ENCODE measurements at places on chromosomes 1 and 21. TPM values are rescaled to one million over a fixed set of nuclear protein-coding genes. Genes with fewer than 3 reads are reported as not detected.

The VCAM1 gene
- 8.7 TPM for polyA plus RNA-seq

The RXFP4 gene
- not detected for polyA plus RNA-seq

The UTS2 gene
- polyA plus RNA-seq, result not detected

The GJA4 gene
- 35.0 TPM for polyA plus RNA-seq

The RAB25 gene
- not detected for polyA plus RNA-seq

The SHCBP1L gene
- polyA plus RNA-seq, result 0.35 TPM

The HEYL gene
- polyA plus RNA-seq, result 50.6 TPM

The TP73 gene
- 1.0 TPM for polyA plus RNA-seq

The SPRR4 gene
- not detected for polyA plus RNA-seq

The PPM1J gene
- 3.9 TPM for polyA plus RNA-seq

The SYT14 gene
- polyA plus RNA-seq, result 1.7 TPM

The SPATA21 gene
- not detected for polyA plus RNA-seq

The FAM72D gene
- 1.8 TPM for polyA plus RNA-seq

DNA sequence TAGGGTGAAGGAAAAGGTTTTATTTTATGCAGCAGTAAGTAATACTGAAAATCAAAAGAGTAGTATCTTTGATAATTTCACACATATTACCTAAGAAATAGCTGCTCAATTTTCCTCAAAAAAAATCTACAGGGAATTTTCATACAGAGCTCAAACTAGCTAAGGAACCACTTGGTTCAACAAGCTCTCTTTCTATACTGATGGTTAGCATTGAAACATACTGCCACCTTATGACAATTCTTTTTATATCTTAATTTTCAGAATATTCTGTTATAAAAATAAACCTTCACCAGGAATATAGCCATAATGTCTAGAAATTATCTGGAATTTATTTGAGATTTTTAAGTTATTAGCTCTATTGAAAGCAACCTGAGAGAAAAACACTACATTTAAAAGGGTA is 142.1 kb downstream of the DPYD start:
- DNase-seq, result no peak

DNA sequence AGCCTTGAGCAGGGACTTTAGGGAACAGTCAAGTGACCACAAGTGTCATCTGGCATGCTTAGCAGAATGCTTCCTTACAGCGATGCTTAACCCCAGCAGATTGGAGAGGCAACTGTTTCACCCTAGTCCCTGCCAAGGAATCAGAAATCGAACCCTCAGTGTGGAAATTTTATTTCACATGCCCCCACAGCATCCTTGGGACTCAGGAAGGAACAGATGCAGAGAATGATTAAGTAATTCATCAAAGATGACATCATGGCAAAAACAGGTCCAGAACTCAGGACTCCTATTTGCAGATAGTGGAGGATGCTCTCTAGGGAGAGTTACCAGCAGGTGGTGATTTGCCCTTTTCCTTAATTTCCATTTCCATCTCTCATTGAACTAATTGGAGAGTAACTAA is 333.0 kb upstream of the KAZN start:
- no peak for DNase-seq

- DNase-seq, result no peak
Observed at GRCh38 chr1:64601207-64601606, 131.3 kb downstream of the CACHD1 start.

DNA sequence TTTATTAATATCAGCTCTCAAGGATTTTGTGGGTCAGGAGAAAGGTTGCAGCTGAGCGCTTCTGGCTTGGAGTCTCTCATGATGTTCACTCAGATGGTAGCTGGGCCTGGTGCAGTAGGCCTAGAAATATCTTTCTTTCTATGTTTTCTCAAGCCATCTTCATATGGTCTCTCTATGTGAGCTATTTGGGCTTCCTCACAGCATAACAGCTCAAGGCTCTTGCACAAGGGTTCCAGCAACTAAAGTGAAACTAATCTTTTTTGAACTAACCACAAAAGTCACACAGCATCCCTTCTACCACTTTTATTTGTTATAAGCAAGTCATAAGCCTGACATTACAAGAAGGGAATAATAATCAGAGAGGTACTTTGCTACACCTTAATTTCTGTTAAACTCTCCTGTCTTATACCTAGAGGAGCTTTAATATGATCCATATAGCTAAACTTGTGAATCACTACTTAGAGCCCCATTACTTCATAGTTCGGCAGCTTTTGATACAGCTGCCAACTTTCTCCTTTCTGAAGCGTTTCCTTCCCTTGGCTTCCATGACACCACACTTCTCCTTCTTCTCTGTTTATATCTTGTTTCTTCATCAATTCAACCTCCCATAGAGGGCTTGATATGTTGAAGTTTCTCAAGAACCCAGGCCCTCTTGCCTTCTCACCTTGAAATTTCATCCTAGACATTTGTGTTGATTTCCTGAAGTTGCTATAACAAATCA is 720.2 kb downstream of the LTN1 start:
- no peak for DNase-seq

- no peak for DNase-seq
Observed at GRCh38 chr1:221965252-221965651, 223.4 kb upstream of the DUSP10 start.

DNA sequence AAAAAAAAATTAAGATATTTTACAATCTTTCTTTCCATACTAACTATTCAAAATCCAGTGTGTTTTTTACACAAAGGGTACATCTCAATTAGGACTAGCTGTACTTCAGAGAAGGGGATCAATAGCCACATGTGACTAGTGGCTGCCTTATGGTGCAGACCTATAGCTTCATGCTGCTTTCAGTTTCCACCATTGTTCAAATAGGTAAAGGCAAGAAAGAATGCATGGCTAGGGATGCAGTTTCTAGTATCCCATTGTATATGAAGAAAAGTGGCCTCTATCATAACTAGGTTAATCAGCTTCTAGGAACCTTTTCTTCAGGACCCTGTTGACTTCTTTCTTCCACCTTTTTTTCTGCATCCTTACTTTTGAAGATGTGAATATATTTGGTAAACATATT is 35.7 kb downstream of the OSBPL9 start:
- DNase-seq, result no peak

DNA sequence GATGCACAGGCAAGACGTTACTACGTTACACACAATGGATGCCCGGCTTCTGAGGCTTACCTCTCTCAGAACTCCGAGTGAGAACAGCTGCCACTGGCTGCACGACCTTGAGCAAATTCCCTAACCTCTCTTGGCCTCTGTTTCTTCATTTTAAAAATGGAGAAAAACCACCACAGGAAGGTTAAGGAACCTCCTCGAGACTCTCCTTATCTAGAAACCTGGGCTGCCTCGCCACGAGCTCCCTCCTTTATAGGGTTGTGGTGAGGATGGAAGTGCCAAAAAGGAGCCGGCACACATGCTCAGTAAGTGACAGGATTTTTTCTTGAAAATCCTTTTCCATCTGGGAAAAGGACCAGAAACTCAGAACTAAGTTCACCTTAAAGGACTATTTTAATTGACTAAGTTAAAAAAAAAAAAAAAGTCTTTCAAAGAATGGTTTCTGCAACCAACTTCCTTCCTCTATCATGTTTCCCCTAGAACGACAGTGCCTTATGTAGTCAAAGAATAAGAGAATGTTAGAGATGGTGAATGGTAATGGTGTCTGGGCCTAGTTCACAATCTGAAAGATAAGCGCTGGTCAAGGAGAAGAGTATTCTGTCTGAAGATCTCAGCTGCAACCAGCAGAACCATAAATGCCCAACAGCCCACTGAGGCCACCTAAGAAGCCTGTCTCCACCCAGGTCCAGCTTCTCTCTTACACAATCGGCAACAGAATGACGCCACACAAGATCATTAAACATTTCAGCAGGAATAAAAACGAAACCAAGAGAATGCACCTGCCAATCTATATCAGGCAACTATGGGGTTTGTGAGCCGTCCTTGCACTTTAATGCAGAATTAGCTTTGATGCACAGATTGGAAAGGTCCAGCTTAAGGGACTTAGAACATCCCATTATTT is 64.9 kb downstream of the SLC45A1 start:
- no peak for DNase-seq

DNA sequence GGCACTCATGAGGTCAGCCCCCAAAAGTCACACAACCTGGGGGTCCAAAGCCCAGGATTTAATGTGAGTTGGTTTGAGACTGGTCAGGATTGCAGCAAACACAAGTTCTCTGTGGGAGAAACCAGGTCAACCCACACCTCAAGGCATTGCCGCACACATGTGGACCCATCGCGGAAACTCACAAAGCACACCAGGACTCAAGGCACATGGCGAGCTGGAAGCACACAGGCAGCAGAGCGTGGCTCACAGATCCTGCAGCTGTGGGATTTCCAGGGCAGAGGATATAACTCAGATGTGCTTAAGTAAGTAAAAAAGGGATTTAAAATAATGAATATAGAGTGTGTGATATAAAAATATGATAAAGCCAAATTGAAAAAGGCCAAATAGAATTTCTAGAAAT is 51.6 kb upstream of the ADARB1 start:
- no peak for DNase-seq

DNA sequence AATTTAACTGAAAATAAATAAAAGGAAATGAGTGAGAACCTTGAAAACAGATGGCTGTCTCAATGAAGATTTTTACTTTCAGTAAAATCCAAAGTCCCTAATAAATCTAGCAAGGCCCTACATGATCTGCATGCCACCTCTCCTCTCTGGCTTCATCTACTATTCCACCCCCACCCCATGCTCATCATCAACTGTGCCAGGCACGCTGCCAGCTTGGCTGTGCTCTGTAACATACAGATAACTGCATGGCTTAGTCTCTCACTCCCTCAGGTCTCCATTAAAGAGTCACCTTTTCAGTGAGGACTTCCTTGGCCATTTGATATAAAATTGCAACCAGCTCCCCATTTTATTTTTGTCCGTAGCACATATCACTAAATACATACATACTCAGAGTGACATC is 26.7 kb downstream of the RGSL1 start:
- no peak for DNase-seq

- peak; percentile 26 for DNase-seq
Observed at GRCh38 chr21:41817228-41817627, 50.4 kb upstream of the RIPK4 start.

- no peak for DNase-seq
Observed at GRCh38 chr1:165222580-165222979, 133.9 kb downstream of the LMX1A start.

- no peak for DNase-seq
Observed at GRCh38 chr1:207822124-207822601, 70.3 kb downstream of the CD46 start.

DNA sequence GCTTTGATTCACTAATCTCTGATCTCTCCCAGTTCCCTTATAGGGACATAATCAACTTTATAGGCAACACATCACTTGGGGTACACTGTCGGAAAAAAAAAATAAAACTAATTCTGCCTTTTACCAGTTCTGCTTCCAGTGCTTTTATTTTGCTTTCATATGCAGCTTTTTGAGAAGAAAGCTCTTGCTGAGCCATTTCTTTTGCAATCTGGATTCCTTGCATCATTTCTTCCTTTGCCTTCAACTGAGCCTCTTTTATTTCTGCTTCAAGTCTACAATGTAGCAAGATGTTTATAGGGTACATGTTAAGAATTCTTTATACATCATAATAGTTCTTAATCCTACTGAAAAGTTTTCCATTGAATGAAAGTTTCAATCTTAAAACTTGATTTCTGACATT is 30.6 kb downstream of the KIF14 start:
- no peak for DNase-seq

DNA sequence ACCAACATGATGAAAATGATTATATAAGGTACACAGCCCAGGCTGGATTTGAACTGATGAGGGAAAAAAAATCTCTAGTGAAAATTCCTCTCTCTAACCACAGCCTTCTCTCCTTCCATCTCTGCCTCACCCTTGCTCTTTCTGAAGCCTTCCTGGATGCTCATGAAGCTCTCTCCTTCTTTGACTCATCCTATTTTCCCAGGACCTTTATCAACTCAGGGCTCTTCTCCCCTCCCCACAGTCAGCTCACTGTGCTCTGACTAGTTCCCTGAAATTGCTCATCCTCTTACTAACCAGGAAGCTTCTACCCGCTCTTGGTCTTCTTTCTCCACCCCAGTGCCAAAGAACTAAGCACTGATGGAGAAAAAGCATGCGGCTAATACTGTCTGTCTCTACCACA is 46.4 kb upstream of the ERG start:
- DNase-seq, result no peak

GRCh38 chr1:156244712-156245111 is 2.7 kb downstream of the BGLAP start:
- no peak for DNase-seq

- no peak for DNase-seq
Observed at GRCh38 chr1:30195424-30196134, 527.8 kb downstream of the MATN1 start.

DNA sequence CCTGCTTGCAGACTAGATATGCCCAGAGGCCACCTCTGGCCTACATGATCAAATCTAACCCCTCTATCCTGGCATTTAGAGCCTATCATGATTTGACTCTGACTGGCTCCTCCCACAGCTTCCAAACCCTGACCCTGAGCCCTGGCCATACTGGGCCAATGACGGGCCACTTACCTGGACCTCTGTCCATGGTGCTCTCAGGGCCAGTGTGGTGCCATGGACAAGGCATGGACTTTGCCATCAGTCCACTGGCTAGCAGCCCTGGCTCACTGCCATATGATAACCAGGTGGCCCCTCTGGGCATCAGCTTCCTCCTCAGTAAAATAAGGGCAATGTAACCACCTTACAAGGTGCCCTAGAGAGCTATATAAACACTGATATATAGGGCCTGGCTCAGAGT is 713.4 kb downstream of the PTPRU start:
- no peak for DNase-seq

DNA sequence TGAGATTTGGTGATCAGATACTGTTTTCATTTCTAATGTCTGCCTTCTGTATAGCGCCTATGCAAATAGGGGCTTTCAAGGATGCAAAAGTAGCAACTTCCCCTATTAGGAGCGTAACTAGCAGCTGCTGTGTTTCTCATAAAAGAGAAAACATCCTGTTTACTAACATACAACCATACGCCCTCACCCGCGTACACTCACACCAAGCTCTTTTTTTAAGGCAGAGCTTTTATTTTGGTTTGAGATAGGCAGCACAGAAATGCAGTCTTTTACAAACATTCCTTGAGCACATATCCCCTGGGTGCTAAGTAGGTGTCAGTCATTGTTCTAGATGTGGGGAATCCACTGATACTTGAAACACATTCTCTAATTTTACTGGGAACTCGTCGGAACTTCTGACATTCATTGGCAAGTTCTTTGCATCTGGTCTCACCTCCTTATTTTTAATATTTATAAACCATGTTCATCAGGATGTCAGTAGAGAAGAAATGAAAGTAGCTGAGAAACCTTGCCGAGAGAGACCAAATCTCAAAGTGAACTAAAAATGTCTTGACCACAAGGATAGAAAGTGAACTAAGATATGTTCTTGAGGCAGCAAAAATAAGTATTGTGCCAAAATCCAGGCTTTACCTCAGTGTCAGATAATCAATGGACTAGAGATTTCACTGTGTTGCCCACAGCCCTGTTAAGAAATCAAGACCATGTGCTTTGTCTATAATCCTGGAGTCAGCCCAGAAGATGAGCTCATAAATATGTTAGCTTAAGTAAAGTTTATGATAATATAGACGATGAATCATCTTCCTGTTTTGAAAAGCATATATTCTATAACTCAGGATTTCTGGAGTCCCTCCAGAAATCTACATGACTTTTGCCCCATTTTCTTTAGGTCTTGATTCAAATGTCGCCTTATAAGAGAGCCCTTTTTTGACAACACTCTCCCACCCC is 350.9 kb downstream of the ST6GALNAC3 start:
- peak; percentile 26 for DNase-seq

GRCh38 chr1:33128781-33129180 is 47.8 kb downstream of the AZIN2 start:
- no peak for DNase-seq
